ENCODE measurements at places on chromosomes 6 and 20.

GRCh38 chr6:138662471-138662870, 111.1 kb upstream of the CCDC28A start:
- no peak for DNase-seq

- no peak for DNase-seq
Measured at GRCh38 chr6:129314575-129314974, 395.4 kb downstream of the ARHGAP18 start.

GRCh38 chr20:12535316-12535715, 473.5 kb upstream of the SPTLC3 start:
- no peak for DNase-seq

- DNase-seq, result no peak
Measured at GRCh38 chr6:81731814-81732213, 20.7 kb downstream of the TENT5A start.

DNA sequence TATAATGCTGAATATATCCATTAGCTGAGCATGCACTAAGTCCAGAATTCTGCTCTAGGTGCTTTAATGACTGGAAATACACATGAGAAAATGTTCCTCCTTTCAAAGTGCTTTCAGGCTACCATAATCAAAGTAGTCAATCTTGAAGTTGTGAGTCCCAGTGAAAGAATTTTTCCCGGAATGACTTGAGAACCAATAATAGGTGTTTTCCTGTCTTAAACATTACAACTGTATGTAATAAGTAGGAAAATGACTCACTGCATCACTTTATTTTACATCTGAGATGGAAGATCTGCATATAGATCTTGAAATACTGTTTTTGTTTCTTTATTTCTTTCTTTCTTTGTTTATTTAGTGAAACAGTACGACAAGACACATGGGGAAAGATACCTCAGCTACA, 437.4 kb upstream of the JAG1 start:
- no peak for DNase-seq

DNA sequence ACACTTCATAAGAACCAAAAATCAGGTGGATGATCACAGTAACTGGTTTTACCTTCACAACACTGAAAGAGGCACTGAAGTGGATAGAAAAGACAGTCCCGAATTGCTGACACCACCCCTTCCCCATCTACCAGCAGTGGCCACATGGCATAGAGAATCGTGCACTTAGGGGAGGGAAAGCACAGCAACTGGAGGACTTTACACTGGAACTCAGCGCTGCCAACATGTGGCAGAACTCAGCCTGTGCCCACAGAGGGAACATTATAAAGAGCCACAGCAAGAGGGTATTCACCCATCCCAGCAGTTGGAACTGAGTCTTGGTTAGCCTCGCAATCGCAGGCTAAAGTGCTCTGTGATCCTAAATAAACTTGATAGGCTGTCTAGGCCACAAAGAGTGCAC, 6.5 kb upstream of the KIAA1586 start:
- no peak for DNase-seq

DNA sequence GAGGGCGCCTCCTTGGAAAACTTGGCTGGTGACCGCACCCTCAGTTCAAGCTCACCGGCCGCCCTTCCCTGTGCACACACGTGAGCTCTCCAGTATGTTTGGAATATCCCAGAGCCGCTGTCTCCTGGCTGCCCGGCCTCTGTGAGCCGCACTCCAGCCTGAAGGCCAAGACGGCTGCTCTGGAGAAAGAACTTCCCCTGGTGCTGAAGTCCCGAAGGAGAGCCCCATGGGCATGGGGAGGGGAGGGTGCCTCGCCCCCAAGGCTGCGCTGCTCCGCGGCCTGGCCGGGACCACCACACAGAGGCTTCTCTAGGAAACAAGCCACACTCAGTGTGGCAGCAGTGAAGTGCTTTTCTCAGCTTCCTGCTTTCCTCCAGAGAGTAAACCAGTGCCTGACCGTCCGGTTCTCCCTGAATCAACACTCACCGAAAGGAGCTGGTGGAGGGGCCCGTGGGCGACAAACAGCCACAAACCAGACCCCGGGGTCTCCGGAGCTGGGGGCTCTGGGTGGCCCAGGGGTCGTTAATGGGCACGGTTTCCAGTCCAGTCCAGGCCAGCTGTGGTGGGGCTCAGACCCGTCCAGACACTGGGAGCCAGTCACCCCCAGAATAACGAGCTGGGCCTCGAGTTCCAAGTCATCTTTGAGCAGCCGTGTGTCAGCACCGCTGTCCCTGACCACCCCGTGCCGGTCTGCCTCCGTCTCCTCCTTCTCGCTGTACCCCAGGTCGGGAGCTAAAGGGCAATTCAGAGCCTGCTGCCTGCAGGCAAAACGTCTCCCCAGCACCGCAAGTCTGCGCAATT, 87.4 kb upstream of the BHLHE23 start:
- peak; percentile 2 for DNase-seq

- DNase-seq, result no peak
Measured at GRCh38 chr6:1088492-1089001, 223.4 kb upstream of the FOXQ1 start.

DNA sequence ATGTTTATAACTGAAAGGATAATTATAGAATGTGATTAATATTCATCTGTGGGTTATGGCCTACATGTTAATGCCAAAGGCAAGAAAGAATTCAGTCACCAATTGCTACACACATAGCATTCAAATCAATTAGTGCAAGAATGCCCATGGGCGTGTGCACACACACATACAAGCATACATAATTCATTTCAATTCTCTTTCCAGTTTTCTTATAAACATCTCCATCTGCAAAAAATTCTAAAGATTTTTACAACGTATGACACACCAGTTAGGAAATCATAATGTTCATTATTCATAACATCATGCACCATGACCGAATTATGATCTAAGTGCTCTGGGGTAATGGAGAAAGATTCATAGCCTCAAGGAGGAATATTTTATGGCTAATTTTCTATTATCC, 111.0 kb upstream of the ADTRP start:
- DNase-seq, result no peak

GRCh38 chr6:4025681-4026080, 53.3 kb downstream of the FAM217A start:
- DNase-seq, result no peak

- DNase-seq, result no peak
Measured at GRCh38 chr6:27795697-27796494, 116.3 kb downstream of the OR2B2 start.

- no peak for DNase-seq
Measured at GRCh38 chr6:7195339-7196018, 87.7 kb downstream of the RREB1 start.

DNA sequence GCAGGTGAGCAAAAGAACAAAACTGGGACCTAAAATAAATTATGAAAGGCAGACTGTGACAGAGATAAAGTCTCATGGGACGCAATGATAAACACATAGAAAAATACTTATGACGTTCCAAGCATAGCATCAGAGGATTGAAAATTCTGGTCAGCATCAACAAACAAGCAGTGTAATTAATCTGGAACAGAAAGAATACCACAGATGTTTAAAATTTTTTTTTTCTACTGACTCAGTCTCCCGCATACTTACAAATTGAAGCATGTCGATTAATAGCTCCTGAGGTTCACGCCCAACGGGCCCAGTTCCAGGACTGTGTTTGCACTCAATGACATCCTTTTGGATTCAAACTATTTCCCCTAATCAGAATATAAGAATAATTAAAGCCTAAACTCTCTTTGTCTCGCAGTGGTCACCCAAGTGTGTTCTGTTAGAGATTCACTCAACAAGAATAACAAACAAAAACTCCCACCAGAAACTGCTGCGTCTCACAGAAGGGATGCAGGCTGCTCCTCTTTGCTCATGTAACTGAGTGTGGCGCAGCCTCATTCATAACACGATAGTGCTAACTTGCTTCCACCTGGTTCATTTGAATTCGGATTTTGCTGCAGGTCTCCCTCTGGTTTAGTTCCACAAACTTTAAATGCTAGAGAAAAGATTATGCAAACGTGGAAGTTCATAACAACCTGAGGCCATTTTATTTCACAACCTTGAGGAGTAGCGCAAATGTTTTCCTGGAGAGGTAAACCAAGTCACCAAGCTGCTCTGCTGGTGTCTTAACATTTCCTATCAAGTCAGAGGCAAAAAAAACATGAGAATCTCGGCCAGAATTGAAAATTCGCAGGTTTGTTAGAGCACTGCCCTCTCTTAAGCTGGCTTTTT, 69.0 kb upstream of the CITED2 start:
- DNase-seq, result no peak

DNA sequence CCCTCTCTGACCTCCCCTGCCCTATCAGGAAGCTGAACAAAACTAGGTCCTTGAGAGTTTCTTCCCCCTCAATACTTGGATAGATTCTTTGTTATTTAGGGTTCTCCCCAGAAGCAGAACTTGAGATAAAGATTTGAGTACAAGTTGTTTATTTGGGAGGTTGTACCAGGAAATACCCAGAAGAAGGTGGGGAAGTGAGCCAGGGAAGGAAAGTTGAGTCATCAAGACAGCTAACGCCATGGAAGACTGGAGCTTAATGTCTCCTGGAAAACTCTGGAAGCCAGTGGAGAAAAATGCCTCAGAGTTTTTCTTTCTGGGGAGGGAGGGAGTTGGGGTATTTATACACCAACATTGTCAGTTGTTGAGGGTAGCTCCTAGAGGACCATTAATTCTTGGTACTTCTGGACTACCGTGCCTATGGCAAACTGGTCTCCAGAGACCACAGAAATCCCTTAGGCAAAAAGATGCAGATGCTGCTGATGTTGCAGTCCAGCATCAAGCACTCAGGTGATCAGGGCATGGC, 102.6 kb upstream of the ZFP64 start:
- DNase-seq, result no peak

DNA sequence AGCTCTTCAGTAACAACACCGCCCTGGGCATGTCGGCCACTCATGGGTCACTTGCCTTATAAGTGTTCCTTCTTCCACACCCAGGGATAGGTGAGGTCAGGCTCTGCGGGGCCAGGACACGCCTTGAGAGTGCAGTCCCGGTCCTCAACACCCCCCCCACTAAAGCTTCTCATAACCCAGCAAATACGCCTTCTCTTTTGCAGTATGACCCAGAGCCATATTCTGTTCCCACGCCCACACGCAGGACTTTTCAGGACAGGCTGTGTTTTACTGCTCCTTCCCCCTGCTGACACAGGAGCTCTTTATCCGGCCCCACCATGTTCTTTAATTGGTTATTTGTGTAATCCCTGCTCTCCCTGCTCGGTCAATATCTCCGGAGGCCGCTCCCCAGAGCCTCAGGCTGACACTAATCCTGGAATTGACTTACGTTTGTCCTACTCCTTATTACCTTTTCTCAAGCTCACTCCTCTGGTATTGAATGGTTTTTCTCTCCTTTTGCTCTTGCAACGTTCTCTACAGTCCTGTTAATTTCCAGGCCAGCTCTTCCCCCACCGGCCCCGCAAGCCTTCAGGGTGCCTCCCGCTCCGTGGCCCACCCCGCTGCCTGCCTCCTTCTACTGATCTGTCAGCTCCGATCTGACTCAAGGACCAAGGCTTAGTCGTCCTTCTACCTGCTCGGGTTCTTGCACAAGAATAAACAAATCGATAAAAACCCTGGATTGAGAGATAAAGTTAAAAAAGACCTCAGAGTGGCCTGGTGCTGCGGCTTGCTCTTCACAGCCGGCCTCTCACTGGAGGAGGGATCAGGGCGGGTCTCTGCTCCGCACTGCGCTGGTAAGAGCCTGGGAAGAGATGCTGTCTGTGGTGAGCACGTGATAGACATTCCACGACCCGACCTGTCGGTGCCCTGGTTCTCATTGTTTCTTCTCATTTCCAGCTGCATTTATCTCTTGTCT, 357.5 kb downstream of the ZFAND3 start:
- DNase-seq, result no peak

DNA sequence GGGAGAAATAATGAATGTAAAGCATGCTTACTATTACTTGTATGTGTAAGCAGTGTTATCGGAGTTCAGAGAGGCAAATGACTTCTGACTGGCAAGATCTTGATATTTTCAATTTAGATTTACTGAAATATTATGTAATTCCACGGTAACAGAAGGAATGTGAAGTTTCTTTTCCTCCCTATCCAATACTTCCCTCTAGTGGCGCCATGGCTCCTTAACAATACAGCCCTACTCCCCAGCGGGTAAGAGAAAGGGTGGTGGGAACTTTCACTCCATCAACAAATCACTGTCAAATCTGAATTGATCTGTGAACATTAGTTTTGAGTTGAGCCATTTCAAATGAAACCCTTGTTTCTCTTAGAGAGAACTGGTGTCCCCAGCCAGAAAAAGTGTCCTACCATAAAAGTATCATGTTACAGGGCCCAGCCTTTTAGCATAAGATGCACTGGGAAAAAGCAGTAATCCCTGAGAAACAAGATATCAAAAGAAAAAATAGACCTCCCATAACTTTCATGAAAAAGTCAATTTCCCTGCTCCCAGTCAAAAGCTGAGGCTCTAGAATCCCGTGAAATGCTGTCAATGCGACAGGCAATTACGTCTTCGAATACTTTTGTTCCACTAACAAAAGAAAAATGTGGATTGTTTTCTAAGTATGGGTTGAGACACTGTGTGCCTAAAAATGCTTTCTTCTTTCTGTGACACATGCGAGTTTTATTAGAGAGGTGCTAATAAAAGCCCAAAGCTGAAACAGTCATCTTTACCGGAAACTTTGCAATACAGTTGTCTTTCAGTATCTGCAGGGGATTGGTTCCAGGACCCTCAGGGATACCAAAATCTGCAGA, 12.9 kb downstream of the COX7A2 start:
- DNase-seq, result no peak

DNA sequence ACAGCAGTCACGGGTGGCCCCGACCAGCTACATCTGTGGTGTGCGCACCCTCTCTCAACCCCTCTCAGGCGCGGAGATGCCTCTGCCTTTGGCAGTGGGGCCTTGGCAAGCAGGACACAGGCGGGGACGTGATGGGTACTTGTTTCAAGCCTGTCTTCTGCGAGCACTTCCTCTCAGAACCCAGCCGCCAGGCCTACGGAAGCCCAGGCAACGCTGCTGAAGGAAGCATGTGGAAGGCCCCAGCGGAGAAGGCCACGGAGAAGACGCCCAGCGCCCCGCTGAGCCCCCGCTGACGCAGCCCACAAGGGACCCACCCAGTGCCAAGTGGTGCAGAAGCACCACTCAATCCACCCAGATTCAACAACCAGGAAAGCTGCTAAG, 13.0 kb downstream of the SERPINB6 start:
- no peak for DNase-seq

Data from activated T-cell treated with anti-CD3 and anti-CD28 coated beads, Interleukin-2, amount 50 U/mL, for 4 hours (primary cell).